ENCODE measurements at places on chromosomes 2 and 18.

- DNase-seq, result no peak
Observed at GRCh38 chr2:7018282-7018701, 101.1 kb downstream of the RNF144A start.

DNA sequence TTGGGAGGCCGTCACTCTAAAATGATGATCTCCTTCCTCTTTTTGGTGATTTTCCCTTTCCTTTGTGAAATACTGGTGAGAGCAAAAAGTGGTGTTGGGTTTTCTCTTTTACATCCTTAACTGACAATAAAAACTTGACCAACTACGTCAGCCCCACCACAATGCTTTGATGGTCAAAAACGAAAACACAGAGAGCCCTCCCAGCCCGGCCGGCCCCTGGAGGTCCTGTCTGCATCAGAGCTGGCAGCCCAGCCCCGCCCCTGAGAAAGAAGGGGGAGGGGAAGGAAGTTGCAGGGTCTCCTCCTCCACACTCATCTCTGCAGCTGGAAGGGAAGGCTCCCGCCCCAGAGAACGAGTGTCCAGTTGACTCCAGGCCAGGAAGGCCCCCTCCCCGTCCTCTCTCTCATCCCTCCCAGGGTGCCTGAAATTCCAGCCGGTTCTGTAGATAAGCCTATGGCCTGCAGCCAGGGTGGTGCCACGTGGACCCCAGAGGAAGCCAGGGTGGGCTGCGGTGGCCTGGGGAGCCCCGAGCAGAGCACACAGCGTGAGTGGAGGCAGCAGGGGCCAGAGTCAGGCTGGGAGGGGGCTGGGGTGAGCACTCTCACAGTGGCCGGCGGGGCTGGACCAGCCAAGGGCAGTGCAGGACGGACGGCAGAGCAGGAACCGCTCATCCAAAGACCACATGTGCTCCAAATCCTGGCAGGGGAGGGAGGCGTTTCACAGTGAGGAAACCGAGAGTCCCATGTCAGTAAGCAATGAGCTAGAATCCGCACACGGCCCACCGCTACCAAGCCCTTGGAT lies 19.8 kb downstream of the BIN1 start:
- peak; percentile 86 for DNase-seq

- DNase-seq, result no peak
Observed at GRCh38 chr2:198322275-198322674, 517.9 kb downstream of the PLCL1 start.

- DNase-seq, result no peak
Observed at GRCh38 chr18:71966791-71967190, 577.4 kb downstream of the CBLN2 start.

- DNase-seq, result no peak
Observed at GRCh38 chr2:43107679-43108078, 118.7 kb downstream of the ZFP36L2 start.

Measured in ecto neural progenitor cell (in vitro differentiated cells).